ENCODE measurements at places on chromosomes 7 and 10.

DNA sequence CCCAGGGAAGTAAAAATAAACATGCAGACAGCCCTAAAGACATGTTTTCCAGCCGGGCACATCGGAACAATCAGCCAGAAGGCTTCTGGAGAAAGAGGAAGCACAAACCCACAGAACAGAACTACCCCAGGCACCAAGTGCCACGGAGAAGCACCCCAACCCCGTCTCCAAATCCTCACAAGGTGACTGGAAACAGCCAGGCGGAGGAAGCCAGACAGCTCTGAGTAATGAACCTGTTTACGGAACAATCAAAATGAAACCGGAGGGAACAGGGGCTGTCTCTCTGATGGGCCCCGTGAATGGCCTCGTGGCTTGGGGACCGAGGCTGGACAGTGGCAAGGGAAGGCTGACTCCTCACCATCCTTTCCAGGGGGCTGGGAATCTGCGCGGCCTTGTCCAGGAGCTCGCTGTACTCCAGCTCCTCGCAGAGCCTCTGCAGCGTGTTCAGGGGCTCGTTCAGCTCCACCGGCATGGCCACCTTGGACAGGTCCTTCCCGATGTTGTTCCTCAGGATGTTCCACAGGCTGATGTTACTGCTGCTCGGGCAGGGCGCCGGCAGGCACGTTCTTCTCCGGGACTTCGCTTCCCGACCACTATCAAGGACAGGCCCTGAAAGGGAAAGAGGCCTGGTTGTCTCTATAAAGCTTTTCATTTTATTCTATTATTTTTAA lies 77.0 kb upstream of the GSDME start:
- no peak for DNase-seq

DNA sequence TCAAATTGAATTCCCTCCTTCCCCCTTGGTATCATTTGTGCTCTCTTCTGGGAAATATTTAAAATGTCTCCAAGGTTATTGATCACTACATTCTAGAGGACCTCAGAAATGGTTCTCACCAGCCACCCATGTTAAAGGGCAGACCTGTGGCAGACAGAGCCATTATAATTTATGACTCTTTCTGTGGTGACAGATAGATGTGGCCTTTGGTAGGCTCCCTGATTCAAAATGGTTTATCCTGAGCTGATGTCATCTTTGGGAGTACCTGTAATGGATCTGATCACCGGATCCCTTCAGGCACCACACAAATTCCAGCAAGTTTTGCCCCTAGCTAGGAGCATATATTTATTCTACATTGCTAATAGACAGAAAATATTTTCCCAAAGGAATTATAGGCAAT lies 267.5 kb downstream of the SDK1 start:
- no peak for DNase-seq

DNA sequence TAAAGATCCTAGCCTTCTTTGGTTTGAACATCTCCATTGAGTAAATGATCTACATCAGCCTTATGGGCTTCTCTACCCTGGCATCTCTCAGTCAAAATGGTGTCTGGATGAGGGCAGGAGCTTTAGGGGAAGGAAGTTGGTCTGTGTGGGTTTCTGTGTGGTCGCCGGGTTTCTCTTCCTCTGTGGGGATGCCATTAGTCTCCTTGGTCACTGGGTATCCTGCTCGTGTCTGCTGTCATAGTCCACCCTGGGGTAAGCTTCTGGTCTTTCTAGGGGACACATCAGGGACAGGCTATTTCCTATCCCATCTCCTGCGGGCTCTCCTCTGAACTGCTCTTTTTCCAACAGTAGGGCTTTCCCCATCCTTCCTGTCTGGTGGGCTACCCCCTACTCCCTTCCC lies 150.3 kb upstream of the NPY start:
- no peak for DNase-seq

DNA sequence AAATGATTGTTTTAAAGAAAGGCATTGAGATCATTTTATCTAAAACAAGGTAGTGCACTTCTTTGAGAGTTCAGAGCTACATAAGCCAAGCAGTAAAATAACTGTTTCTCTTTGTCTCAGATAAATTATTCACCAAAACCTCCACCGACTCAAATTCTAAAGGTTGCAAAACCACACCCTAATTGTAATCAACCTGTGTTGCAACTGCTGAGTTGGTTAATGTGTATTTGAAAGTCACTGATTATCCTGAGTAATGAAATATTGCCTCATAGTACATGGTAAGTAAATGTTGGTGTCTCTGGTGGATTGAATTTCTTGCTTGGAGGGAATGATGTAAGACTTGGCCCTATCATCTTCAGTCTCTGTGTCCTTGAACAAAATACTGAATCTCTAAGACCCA lies 35.9 kb upstream of the CYP2C9 start:
- no peak for DNase-seq

DNA sequence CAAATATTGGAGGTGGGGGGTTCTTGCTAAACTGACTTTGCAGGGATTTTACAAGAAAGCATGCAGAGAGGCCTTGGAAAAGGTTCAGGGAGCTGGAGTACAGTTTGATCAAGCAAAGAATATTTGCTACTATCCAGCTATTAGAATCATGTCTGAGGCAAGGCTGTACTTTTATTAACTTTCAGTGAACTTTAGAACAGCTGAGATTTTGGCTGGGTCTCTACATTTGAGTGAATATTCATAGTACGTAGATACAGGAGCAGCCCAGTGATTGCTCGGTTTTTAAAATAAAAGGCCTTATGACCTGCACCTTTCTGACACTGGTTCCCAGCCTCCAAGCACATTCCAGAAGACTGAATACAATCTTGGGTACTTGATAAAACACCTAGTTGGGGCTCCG lies 496.8 kb upstream of the AKR1E2 start:
- DNase-seq = no peak

DNA sequence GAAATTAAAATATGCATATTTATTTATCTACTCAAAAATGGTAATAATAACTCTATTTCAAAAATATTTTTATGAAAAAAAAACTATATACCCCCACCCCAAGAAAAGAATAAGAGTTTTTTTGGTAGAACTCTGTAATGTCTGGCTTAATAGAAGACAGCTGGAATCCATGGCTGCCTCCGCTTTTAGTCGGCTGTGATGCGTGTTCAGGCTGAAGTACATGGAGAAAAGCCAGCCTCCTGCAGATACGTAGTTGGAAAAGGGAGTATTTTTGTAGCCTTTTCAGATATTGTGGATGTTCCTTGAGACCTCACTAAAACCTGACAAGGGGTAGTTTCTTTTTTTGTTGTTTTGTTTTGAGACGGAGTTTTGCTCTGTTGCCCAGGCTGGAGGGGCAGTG lies 10.0 kb downstream of the FOXK1 start:
- no peak for DNase-seq

GRCh38 chr7:27141137-27141922 lies 2.2 kb downstream of the HOXA5 start:
- DNase-seq = no peak

- no peak for DNase-seq
Observed at GRCh38 chr10:102863660-102864059, 5.6 kb upstream of the AS3MT start.

DNA sequence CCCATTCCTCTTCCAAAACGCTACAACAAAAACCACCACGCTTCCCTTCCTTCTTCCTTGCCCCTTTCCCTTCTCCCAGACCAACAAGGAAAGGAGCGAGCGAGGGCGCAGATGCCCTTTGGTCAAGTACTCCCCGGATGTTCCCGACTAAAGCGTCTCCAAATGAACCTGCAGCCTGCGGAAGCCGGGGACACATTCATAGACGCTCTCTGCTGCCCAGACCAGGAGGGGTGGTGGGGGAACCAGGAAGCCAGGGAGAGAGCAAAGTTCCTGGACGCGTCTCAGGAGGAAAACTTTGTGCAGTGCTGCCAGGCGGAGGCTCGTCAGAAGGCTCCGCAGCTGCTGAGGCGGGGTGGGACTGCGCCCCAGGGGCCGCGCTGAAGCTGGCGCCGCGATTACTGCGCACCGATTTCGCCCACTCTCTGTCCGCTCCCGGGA lies 754 bp downstream of the SEMA3D start:
- peak; percentile 32 for DNase-seq

- DNase-seq = no peak
Observed at GRCh38 chr7:158035343-158035742, 552.3 kb downstream of the PTPRN2 start.

DNA sequence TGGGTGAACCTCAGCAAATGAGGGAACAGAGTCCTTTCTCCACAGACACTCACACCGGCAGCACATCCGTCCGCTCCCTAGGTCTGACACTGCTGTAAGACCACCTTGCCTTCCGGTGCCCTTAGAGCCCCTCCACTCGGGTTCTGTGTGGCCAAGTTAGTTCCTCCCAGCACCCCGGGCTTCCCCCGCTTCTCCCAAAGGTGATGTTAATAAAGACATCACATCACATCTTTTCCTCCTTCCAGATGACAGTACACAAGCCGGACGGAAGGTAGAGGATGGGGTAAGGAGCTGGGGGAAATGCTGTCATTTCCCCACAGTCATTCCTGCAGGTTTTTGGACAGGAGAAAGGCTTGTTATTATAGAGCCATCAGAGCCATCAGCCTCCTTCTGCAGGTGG lies 42.3 kb downstream of the OAT start:
- DNase-seq = no peak

GRCh38 chr10:126049759-126050700 lies 153.7 kb downstream of the FANK1 start:
- no peak for DNase-seq

- peak; percentile 79 for DNase-seq
Observed at GRCh38 chr7:99393355-99394187, 14.8 kb downstream of the PDAP1 start.

- DNase-seq = no peak
Observed at GRCh38 chr10:17682236-17682946, 38.4 kb downstream of the STAM start.

GRCh38 chr7:11570205-11570604 lies 261.8 kb downstream of the THSD7A start:
- DNase-seq = no peak

DNA sequence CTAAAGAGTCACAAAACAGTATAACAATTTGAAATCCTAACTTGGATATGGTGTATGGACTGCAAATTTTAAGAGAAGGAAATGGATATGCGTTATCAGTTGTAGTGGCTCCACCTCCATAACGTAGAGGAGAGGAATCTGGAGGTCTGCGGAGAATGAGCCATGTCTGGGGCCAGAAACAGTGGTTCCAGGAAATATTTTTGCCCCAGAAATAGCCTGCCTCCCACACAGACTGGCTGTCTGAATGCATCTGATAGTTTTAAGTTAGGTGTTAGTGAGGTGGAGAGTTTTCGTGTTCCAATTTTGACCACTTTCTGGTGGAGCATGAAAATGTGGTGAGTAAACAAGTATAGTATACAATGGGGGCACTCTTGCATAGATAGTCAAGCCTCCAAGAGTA lies 1.6 kb downstream of the PHTF2 start:
- DNase-seq = peak; percentile 9

GRCh38 chr7:157544226-157544625 lies 207.4 kb downstream of the DNAJB6 start:
- no peak for DNase-seq

DNA sequence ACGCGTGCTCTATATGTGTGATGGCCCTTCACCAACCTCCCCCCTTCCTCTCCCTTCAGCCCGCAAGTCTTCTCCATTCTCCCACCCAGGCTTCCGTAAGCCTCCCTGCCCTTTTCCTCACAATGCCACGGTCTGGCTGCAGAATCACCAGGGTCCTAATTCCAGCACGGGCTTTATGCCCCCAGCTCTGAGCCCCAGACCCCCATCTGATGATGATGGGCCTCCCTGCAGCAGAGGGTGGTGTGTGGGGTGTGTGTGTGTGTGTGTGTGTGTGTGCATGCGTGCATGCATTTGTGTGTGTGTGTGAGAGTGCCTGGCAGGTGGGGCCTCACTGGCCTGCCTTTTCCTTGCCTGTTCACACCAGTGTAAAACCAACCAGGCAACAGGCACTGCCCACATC lies 109.9 kb downstream of the OAT start:
- no peak for DNase-seq

DNA sequence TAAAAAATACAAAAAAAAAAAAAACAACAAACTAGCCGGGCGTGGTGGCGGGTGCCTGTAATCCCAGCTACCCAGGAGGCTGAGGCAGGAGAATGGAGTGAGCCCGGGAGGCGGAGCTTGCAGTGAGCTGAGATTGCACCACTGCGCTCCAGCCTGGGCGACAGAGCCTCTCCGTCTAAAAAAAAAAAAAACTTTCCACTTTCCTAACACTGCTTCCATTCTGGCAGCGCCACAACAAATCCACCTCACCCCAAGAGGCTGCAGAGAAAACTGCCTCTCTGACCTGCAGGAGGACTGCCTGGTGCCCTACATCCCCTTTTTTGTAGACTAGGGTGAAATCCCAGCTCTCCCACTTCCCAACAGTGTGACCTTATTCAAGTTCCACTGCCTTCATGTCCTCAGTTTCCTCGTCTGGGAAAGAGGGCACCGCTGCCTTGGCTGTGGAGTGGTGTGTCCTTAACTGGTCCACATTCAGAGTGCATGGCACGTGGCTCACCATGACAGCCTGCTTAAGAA lies 2.6 kb upstream of the MBL2 start:
- no peak for DNase-seq

GRCh38 chr10:17838080-17838648 lies 29.0 kb downstream of the MRC1 start:
- DNase-seq = no peak

DNA sequence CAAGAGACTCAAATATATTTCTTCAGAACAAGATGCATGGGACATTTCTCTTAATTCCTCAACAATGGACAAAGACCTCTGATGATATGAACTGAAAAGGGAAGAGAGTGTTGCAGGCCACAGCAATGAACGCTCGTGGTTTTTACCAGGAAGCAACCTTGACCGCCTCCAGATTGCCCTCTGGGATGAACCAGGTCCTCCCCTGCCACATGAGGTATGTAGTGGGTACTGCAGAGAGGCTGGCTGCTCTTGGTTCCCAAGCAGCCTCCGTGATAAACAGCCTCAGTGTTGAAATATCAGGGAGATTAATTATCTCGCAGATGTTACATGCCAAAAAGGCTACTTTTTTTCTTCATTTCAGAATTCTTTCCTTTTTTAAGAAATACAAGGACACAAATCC lies 338.8 kb downstream of the ELMO1 start:
- DNase-seq = no peak

DNA sequence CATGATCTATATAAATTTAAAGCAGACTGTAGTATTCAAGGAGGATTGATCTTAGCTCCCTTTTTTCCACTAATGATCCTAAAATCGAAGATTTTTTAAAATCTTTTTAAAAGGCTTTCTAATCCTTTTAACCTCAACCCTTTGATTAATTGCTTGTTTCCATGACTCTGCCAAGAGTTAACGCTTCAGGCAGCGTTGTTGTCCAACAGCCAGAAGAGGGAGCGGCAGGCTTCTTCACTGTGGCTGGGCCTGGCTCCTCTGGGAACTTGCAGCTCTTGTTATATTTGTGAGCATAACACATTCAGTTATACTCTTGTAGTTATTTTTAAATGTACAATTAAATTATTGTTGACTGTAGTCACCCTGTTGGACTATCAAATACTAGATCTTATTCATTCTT lies 26.3 kb downstream of the CRCP start:
- no peak for DNase-seq

- no peak for DNase-seq
Observed at GRCh38 chr10:133242611-133243356, 5.1 kb downstream of the VENTX start.

Measured in DMS79 (cell line).